ENCODE measurements at places on chromosomes 5 and 9.

- peak; percentile 64 for DNase-seq
These were observed 67.5 kb downstream of the MAMDC2 start for GRCh38 chr9:70111042-70111602.

DNA sequence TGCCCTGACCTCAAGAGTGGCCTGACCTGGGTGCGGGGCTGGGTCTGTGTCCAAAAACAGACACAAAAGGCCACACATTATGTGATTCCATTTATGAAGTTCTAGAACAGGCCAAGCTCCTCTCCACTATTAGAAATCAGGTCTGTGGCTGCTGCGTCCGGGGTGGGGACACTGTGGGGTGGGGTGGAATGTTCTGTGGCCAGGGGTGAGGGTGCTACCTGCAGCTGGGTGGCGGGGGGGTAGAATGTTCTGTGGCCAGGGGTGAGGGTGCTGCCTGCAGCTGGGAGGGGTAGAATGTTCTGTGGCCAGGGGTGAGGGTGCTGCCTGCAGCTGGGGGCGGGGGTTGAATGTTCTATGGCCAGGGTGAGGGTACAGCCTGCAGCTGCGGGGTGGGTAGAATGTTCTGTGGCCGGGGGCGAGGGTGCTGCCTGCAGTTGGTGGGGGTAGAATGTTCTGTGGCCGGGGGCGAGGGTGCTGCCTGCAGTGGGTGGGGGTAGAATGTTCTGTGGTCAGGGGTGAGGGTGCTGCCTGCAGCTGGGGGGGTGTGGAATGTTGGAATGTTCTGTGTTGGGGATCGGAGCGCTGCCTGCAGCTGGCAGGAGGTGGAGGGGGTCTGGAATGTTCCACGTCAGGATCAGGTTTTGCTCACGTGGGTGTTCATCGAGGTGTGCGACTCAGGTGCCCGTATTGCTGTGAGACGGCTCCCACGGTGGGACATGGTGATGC lies 8.3 kb downstream of the LCN12 start:
- no peak for DNase-seq

- DNase-seq, result no peak
These were observed 34.8 kb upstream of the RICTOR start for GRCh38 chr5:39108987-39109386.

DNA sequence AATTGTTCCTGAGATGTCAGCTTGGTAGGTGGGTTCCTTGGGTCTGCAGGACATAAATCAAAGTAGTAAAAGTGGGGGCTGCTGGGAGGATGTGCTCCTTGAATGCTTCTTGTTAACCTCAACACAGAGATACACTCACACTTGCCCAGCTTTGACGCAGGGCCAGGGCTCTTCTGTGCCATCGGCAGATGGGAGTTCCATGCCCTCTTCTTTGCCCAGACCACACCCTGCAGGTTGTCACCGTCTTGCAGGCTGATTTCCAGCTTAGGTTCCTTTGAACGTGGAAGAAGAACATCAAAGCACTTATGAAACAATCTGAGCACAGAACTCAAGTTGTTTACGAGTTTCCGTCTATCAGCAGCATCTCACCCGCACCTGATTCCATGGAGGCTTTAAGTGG lies 11.0 kb downstream of the DBH start:
- DNase-seq, result no peak

DNA sequence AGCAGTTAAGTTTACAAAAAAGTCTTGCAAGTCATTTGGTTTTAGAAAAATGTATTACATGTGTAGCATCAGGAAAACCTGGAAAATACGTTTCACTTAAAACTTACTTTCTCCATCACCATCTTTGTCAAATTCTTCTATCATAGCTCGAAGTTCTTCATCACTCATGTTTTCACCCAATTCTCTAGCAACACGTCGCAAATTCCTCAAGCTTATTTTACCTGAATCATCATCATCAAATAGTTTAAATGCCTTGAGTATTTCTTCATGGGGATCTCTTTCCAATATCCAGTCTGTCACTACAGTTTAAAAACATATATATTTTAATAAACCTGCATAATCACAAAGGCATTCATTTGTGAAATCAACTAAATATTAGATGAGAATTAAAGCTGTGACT lies 10.3 kb downstream of the CETN3 start:
- DNase-seq, result no peak

- no peak for DNase-seq
These were observed 16.3 kb upstream of the OBP2B start for GRCh38 chr9:133225171-133226011.

DNA sequence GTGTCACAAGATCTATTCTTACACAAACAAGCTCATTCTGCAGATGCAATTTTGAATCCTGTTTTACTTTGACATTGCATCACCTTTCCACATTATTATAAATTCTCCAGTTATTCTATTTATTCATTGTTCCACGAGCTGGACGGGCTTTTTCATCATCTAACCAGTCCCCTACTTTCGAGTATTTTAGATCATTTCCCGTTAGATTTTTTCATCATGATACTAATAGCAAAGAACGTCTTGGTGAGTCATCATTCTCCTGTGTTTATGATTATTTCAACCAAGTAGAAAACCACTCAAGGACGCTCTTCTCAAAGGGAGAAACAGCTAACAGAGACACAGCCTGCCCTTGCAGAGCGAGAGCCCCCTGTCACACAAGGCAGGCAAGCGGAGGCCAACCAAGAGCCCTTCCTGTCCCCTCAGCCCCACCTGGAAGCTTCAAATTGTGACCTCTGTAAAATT lies 15.1 kb downstream of the BBLN start:
- DNase-seq, result no peak

DNA sequence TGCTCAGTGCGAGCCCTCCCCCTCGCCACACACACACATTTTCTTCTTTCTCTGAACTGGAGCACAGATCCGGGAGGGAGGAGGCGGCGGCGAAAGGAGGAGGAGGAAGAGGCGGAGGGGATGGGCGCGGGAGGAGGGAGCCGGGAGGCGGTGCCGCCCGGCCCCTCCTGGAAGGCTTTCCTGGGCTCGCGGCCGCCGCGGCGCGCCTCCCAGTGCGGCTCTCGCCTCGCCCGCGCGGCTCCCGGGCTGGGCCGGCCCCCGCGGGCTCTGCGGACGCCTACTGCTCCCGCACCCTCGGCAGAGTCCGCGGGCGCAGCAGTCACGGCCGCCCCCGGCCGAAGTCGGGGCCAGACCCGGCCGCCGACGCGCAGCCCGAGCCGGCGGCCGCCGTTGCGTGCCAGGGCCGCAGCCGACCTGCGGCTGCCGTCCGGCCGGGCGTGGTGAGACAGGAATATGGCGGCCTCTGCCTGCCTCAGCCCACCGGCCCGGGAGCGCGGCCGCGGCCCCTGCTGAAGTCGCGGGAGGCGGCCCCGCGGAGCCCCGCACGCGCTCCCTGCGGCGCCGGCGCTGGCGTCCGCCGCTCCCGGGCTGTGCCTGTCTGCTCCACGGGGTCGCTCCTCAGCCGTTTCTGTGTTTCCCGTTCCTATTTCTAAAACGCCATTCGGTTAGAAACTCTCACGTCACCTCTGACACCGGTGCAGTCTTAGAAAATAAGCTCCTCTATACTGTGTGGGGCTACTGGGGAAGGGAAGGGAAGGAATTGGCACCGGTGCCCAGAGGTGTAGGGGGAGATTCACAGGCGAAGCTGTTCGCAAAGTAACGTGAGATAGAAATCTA lies 500 bp upstream of the GNAQ start:
- peak; percentile 86 for DNase-seq

DNA sequence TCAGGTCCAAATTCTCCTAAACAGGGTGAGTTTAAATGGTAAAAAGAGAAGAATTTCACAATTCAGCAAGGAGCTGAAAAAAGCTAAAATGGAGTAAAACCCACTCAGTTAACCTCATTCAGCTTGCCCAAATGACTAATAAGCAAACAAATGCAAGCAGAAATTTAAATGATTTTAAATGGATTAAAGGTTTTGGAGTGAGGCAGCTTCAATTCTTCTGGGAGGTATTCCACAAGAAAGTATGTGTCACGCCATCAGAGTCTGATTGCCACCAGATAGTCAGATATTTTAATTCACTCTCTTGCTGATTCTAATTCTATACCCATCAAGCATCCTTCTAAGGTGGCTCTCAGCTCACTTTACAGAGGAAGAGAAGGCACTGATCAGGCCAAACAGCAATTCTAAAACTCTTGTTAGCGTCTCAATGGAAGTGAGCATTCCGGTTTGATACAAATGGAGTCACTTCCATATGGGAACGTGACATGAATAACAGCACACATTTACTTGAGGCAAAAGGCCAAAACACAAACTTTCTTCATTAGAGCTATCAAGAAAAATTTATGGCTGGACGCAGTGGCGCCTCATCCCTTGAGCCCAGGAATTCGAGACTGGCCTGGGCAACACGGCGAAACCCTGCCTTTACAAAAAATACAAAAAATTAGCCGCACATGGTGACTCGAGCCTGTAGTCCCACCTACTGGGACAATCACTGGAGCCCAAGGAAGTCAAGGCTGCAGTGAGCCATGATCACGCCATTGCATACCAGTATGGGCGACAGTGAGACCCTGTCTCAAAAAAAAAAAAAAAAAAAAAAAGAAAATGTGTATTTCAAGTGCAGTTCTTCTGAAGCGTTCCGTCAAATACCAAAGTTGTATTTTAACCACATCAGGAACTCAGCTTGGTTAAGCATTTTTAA lies 2.0 kb downstream of the CLK4 start:
- no peak for DNase-seq

GRCh38 chr5:53479590-53480415 lies 626 bp upstream of the FST start:
- DNase-seq, result peak; percentile 65

DNA sequence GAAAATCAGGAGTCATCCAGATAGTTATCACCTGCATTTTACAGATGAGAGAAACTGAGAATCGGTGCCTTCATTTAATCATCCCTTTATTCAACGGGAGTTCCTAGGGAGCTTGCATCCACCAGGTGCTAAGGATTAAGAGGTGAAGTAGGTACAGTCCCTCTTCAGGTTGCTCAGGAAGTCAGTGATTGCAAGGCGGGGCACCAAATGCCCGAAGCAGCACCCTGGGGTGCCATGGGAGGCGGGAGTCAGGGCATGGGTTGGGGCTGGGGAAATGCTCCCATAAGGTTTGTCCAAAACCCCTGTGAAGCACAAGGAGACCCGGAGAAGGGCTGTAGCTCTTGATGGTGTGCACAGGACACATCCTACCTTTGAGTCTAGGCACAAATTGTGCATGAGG lies 98.8 kb upstream of the KLF4 start:
- no peak for DNase-seq

GRCh38 chr5:59873113-59873512 lies 20.4 kb downstream of the PDE4D start:
- DNase-seq, result no peak

DNA sequence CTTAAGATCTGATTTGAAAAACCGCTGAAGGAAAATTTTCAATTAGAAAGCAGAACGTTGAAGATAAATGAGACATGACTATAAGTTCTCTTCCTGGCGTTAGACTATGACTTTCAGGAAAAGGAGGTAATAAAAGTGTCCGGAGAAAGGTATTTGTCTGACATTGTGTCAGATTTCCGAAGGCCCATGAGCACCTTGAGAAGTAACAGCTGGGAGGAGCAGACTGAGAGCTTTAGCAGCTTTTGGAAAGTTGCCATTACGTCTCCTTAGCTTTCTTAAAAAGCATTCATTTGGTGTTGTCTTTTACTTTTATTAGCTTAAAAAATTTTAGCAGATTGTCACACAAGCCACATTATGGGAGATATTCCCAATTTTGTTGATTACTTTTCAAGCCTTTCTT lies 363.5 kb downstream of the NDUFS4 start:
- DNase-seq, result no peak

- DNase-seq, result no peak
These were observed 72.9 kb downstream of the ZNF622 start for GRCh38 chr5:16392718-16393117.

DNA sequence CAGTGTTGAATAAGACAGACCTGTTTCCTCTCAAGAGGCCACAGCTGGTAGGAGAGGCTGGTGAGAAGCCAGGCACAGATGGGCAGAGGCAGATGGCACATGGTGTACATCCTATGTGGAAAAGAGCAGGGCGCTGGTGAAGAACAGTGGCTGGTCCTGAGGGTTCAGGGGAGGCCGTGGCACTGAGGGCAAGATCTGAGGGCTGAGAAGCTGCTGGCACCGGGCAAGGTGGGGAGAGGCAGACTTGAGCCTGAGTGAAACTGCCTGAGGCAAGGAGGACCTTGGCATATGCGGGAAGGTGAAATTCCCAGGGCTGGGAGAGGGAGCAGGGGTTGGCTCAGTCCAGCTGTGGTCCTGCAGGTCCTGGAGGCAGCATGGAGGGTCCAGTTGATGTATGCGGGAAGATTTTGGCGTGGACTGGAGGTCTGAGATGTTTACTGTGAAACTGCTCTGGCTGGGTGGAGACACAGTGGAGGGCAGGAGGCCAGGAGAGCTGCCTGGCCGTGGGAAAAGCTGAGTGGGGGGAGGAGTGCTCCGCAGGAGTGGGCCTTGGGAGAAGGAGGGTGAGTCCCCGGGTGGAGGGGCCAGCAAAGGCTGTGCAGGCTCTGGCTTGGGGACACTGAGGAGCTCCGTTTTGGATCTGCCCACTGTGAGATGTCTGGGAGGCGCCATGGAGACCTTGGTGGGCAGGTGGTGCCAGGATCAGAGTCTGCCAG lies 2.6 kb downstream of the MAN1B1 start:
- DNase-seq, result no peak

- DNase-seq, result peak; percentile 42
These were observed 2.1 kb upstream of the MLLT3 start for GRCh38 chr9:20624201-20625002.

GRCh38 chr5:13643734-13644133 lies 300.8 kb downstream of the DNAH5 start:
- DNase-seq, result no peak

GRCh38 chr5:176407456-176408251 lies 8.7 kb downstream of the CLTB start:
- no peak for DNase-seq

- DNase-seq, result no peak
These were observed 31.1 kb downstream of the UHRF2 start for GRCh38 chr9:6444128-6444527.

- DNase-seq, result no peak
These were observed 43.4 kb downstream of the OTULIN start for GRCh38 chr5:14707811-14708390.

- DNase-seq, result no peak
These were observed 289.1 kb upstream of the EDIL3 start for GRCh38 chr5:84673785-84674184.

DNA sequence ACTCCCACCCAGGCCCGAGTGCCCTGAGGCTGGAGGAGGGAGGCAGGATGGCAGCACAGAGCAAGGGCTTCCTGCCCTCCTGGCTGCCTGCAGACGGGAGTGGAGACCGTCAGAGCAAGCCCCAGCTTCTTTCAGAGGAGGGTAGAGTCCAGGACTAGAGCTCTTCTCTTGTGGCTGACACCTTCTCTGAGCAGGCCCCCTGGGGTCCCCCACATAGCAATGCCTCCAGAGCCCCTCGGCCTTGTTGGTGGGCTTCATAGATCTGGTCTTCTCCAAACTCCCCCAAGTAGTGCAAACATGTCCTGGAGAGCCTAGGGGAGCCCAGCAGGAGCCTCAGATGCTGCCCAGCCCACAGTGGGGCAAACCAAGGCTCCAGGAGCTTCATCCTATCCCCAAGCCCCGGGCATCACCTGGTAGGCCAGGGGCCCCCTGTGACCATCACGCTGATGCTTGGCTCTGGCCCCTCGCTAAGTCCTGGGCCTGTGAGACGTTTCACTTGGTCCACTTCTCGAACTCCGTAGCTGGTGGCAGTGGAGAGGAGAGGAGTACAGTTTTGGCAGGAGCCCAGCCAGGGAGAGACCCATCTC lies 2.0 kb downstream of the MZB1 start:
- DNase-seq, result no peak

- DNase-seq, result no peak
These were observed 244.3 kb downstream of the GADD45G start for GRCh38 chr9:89849096-89849495.

- DNase-seq, result no peak
These were observed 142.1 kb upstream of the DHFR start for GRCh38 chr5:80796846-80797245.

- no peak for DNase-seq
These were observed 302.2 kb downstream of the ZNF608 start for GRCh38 chr5:124444147-124444775.

Measured in Calu3 (cell line).